Foreskin keratinocyte (primary cell): ENCODE measurements at places on chromosomes 1 and 21. TPM values are rescaled to one million over a fixed set of nuclear protein-coding genes. Genes with fewer than 3 reads are reported as not detected.

The C1orf167 gene
- not detected in 2 replicates for total RNA-seq

The KIF14 gene
- total RNA-seq = 19.1 and 24.9 TPM in 2 replicates

The LRRC53 gene
- not detected in 2 replicates for total RNA-seq

GRCh38 chr1:98143403-98143802 lies 222.6 kb upstream of the DPYD start:
- peak; percentile 71 for DNase-seq

- DNase-seq = peak; percentile 89
Observed at GRCh38 chr1:198880818-198881597, 242.2 kb downstream of the PTPRC start.
